Fibroblast of skin of abdomen (primary cell): ENCODE measurements at places on chromosomes 4 and X.

DNA sequence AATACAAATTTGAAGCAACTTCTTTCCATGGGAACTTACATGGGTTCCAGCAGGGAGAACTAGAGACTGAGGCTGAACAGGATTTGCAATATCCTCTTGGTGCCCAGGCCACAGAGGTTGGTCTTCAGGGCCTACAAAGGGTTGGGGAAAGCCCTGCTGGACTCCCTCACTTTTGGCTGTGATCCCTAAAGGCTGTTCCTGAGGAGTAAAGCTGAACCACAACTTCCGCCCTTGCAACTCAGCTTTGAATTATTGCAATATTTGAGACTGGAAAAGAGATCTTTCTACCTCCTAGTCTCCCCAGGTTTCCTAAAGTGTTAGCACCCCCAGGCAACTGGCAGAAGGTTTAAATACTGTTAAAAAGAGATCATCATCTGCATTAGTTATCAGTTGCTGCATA, 26.9 kb downstream of the DCHS2 start:
- DNase-seq, result no peak

DNA sequence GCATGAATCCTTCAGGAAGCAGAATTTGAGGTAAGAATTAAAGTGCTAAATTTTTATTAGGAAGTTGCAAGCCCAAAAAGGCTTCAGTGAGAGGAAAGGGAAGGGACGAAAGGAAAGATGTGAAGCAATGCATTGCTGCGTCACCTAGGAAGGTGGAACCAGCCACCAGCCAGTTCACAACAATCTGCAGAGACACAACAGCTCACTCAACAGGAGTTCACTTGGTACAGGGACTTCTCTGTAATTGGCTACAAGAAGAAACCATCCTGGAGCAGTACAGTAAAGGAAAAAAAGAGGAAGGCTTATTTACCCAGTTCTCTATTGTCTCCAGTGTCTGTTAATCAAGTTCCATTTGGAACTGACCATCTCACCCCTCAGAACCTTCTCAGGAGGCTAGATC, 157.6 kb downstream of the HNRNPD start:
- no peak for DNase-seq

GRCh38 chr4:23728393-23728792, 161.5 kb downstream of the PPARGC1A start:
- peak; percentile 97 for DNase-seq

DNA sequence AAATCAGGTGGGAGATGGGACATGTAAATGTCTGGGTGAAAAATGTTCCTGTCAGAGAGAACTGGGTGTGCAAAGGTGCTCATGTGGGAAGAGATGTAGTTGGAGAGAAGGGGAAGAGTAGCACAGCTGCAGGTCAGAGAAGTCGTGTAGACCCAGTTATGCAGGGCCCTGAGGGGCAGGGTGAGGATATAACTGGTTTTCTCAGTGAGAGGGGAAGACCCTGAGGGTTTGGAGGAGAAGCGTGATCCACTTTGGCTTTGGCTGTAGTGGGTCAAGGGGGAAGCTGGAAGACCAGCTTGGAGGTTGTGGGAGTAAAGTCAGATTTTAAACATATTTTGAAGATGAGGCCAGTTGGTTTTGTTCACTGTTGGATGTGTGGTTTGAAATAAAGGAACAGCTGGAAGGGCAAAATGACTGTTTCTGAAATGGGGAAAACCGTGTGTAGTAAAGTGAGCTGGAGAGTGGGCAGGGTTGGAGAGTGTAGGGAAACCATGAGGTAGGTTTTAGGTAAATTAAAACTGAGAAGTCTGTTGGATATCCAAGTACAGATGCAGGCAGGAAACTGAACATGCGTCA, 44.2 kb downstream of the NAP1L5 start:
- DNase-seq, result no peak

- no peak for DNase-seq
Measured at GRCh38 chr4:7786517-7786916, 153.1 kb downstream of the AFAP1 start.

DNA sequence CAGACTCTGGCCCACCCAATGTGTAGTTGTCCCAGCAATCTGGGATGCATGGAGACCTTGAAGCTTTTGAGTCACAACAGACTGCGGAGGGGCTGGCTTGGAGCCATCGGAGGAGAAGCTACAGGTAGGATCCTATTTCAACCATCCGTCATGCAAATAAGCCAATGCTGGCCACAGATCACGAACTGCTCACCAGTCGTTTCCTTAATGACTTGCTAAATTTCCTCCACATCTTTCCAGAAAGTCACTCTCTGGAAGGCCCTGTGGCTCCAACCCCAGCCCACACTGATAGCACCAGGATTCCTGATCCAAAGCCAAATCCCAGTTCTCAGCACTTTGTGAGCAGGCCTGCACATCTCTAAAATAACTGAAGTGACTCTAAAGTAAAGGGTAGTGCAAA, 321.3 kb downstream of the RAB28 start:
- DNase-seq, result peak; percentile 2

GRCh38 chr4:61772126-61772525, 572.0 kb downstream of the ADGRL3 start:
- peak; percentile 8 for DNase-seq

- no peak for DNase-seq
Measured at GRCh38 chr4:101856149-101856548, 65.6 kb downstream of the BANK1 start.

DNA sequence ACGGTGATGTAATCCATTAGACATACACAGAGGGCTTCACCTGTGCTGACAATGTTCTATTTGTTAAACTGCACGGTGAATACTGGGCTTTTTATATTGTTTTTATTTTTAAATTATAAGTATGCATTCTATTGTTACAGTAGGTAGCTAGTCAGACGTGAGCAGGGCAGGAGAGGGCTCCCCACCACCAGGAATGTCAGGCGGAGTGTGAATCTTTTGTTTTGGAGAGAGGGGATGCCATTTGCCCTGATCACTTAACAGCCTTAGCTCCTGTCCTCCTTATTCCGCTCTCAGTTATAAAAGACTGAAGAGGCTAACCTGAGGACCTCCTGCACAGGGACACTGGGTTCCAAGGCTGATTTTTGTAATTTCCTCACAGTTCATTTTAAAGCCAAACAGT, 151.6 kb upstream of the TAPT1 start:
- DNase-seq, result no peak
